Left lobe of liver (tissue), 2 donors: ENCODE measurements at places on chromosomes 1 and 21. TPM values are rescaled to one million over a fixed set of nuclear protein-coding genes. Genes with fewer than 3 reads are reported as not detected.

LCE3E gene
- total RNA-seq = not detected

GRCh38 chr1:22508329-22508728, 55.0 kb upstream of the EPHA8 start:
- no peak for DNase-seq

DNA sequence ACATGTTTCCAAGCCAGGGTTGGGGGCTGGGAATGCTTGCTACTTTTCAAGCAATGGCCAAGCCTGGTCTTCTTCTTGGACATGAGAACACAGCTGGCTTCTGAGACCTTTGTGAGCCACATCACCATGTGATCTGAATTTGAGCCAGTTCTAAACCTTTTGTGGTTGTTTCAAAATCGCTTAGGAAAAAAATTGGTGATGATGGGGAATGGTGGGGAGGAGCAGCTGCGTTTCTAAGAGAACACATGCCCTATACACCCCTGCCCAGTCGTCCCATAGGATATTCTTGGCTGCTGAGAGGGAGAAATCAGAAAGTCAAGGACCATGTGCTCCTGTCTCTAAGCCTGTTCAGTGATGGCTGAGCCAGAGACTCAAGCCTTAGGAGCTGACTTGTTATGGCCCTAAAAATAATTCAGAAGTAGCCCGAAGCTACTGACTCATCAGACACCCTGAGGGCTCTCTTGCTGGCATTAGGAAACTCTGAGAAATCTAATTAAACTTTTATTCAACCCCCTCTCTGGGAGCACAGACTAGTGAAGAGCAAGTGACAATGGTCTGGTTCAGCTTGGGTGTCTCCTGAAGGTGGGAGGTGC, 30.5 kb downstream of the CCDC185 start:
- no peak for DNase-seq

DNA sequence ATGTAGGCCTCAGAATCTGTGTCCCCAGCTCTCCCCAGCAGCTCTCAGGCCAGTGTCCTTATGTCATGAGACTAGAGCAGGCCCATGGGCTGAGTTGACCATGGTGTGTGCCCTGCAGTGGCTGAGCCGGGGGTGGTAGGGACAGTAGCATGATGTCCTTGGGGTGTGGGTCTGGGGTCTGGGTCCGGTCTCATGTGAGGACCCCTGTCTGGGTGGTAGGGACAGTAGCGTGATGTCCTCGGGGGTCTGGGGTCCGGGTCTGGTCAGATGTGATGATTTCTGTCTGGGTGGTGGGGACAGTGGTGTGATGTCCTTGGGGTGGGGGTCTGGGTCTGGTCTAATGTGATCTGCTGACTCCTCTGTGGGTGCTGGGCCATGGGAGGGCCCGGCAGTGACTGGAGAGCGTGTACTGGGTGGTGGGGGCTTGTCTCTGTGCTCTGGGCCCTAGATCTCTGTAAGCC, 64.5 kb downstream of the OBSCN start:
- no peak for DNase-seq

FCRL3 gene
- total RNA-seq = not detected

GRCh38 chr1:31704271-31705079, 658 bp upstream of the COL16A1 start:
- peak; percentile 58 for DNase-seq

- no peak for DNase-seq
These were observed 19.6 kb upstream of the SPAG17 start for GRCh38 chr1:118204648-118205047.

CDK11A gene
- 13.6 TPM for total RNA-seq

PGBD5 gene
- 7.5 TPM for total RNA-seq

RBP7 gene
- total RNA-seq = 2.5 TPM

SV2A gene
- total RNA-seq = 0.45 TPM

DNA sequence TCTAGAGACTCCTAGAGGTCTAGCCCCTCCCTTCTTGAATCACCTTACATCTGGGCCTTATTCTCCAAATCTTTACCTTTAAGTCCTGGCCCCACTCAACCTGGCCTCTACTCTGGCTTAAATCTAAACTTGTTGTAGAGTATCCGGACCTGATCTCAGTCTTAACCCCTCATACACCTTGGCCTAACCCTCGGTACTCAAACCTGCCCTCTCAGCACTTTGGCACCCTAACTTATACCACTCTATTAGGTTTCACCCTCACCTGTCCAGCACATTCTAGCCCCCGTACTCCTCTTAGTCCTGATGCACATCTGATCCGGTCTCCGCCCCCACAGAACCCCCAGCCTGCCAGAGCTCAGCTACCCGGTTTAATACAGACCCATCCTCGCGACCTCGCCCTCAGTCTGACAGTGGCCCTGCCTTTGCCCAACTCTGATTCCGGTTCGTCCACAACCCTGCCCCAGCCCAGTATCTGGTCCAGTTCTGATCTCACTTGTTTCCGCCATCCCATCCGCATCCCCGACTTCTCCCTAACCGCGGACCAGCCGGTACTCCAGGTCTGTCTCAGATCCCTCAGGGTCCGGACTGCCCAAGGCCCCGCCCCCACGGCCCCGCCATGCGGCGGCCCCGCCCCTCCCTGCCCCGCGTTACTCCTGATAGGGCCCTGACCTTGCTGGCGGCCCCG, 1.5 kb downstream of the TRIM62 start:
- DNase-seq = no peak

DNA sequence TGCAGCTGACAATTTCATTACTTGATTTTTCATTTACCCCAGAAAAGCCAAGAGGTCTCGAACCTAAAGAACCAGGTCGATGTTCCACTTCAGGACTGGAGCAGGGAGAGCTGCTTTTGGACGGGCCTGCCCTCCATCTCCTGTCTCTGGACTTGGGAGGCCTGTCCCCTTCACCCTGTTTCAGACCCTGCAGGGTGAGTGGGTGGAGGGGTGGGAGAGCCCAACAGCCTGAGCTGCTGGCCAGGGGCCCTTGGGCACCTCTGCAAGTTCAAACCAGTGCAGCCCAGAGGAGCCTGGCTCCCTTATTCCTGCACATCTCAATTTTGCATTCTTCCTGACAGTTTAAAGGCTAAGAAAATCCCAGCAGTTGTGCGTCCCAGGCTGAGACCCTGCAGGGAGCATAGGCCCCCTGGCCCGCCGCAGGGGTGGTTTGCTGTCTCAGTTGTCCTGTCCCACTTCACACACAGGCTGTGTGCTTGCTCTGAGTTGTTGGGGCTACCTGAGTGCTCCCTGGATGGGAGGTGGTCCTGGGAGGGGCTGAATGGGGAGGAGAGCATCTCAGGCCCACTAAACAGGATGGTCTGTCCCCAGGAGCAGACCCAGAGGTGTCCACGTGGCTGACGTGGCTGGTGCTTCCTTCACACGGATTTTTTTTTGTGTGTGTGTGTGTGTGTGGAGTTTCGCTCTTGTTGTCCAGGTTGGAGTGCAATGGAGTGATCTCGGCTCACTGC, 443.7 kb downstream of the PTPRU start:
- DNase-seq = peak; percentile 23

DNA sequence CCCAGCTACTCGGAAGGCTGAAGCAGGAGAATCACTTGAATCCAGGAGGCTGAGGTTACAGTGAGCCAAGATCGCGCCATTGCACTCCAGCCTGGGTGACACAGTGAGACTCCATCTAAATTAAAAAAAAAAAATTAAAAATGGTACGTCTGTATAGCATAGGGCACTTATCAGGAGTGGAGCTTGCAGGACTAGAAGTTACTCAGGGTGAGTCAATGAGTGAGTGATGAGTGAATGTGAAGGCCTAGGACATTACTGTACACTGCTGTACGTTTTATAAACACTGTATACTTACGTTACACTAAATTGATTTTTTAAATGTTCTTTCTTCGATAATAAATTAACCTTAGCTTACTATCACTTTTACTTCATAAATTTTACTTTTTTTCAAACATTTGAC, 183.6 kb downstream of the NR5A2 start:
- no peak for DNase-seq
